ENCODE measurements at places on chromosomes 12 and 14.

- no peak for DNase-seq
These were observed 24.2 kb downstream of the SFSWAP start for GRCh38 chr12:131735153-131735456.

GRCh38 chr14:80164991-80165721, 46.1 kb downstream of the DIO2 start:
- no peak for DNase-seq

- peak; percentile 60 for DNase-seq
These were observed 2.8 kb downstream of the SRSF9 start for GRCh38 chr12:120466560-120467315.

- DNase-seq = no peak
These were observed 1087.5 kb downstream of the BCL11B start for GRCh38 chr14:98184457-98184856.

DNA sequence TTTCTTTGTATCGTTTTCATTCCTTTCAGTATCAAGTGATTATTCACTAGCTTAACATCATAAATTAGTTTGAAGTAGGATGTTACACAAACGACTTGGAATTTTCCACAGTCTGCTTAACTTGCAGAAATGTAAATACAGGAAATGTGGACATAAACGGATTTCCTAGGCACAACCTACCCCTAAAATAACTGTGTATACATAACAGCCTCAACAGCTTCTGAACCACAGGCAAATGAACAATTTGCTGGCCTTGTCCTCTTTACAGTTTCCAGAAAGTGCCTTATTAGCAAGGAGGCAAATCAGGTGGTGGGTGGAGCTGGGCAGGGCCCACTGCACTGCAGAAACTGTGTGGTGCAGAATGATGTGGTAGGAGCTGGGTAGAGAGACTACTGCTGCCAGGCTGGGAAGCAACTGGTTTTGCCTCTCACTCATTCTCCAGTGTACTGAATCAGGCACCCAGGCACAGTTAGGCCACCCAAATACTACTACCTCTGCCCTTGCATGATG, 14.1 kb downstream of the DRAM1 start:
- peak; percentile 65 for DNase-seq

DNA sequence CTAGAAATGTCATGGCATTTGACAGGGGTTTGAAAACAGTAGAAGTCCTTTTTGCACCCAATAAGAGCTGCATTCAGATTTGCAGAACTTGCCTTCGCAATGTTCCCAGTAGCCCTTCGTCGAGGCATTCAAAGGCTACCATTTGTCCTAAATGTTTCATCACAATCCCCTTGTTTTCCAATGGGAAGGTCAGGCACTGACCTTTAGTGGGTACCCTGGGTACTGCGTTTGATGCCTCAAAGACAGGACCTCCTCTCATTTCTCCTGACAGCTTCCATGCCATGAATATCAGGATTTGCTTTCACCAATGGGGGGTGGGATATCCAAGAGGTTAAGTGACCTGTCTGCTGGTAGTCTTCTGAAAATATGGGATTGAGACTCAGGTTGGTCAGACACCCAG, 1063.1 kb downstream of the BCL11B start:
- no peak for DNase-seq

DNA sequence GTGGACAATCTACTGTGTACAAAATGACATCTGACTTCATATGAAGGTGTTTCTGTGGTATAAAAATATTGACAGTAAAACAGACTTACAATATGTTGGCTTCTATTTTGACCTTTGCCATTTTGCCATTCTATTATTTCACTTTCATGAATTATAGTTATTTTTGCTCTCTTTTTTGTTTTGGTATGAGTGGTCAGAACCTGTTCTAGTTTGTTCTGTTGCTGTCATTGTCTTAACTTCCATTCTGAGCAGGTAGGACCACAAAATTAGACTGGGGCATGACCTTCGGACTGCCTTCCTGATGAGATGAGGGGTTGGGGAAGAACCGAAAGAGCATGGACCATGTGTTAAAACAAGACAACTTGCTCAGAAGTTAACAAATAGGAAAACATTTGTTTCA, 36.5 kb upstream of the IFNG-AS1 start:
- no peak for DNase-seq

- no peak for DNase-seq
These were observed 215.6 kb upstream of the USP15 start for GRCh38 chr12:62044450-62045135.

GRCh38 chr14:101124815-101125214, 221.3 kb upstream of the RTL1 start:
- DNase-seq = no peak

DNA sequence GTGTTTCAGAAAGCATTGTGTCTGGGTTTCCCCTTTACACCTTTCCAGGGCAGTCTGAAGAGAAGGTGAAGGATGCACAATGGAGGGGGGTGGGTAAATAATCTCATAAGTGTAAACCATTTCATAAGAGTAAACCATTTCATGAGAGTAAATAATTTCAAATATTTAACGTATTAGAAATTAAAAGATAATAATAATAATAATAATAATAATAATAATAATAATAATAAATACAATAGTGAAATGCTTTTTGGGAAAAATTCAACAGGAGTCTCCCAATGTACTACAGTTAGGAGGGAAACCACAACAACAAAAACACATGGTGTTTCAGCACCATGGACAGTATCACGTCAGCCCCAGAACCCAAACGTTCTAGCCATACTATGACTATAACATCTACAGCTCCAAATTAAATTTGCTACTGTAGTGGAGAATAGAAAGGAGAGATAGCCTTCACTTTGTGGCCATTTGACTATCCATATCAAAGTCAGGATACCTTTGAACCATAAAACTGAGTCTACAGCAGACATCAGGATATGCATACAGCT, 691.8 kb downstream of the BCL11B start:
- no peak for DNase-seq

DNA sequence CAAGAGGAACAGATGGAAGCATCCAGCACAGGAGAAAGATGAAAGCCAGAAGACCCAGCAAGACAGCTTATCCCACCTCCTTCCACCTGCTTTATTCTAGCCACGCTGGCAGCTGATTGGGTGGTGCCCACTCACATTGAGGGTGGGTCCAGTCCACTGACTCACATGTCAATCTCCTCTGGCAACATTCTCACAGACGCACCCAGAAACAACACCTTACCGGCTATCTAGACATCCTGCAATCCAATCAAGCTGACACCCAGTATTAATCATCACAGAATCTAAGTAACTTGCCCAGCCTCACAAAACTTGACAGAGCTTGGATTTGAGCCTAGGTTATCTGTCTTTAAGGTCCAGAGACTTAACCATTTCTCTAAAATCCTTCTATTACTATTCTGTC, 208.9 kb downstream of the PAH start:
- no peak for DNase-seq

- no peak for DNase-seq
These were observed 57.8 kb downstream of the TTC8 start for GRCh38 chr14:88882236-88882635.

GRCh38 chr14:60653701-60654161, 4.5 kb upstream of the SIX1 start:
- DNase-seq = no peak

GRCh38 chr14:79580414-79580813, 630.9 kb downstream of the DIO2 start:
- no peak for DNase-seq

DNA sequence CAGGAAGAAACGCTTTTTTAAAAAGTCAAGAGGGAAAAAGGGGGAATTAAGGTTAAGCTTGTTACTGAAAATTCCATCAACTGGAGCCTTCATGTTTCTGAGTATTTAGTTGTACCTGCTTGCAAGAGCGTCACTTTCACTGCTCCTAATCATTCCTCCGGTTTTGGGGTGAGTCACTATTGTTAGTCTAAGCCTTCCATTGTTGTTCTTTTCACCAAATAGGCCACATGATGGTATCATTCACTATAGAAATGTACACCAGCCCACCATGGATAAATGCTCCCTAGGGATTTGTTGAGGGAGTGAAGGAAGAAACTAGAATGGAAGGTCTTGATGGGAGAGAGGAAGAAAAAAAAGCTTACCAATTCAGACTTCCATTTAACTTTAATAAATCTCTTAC, 3.0 kb downstream of the IL22 start:
- DNase-seq = no peak

DNA sequence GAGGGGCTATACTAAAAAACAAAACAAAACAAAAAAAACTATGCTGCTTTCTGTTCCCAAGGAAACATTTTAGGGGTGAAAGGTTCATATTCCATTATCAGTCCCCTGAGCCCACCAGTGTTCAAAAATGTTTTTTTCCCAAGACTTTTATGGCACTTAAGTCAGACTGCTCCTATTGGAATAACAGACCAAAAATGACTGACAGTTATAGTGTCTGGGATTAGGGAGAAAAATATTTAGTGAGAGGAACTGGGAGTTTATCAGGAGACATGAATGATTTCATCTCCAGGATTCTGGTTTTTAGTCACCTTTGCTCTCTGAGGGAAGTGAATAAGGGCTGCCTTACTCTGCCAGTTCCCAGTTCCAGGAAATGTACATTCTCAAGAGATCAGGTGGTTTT, 68.0 kb downstream of the PDE3A start:
- no peak for DNase-seq

GRCh38 chr12:67656251-67656650, 7.7 kb downstream of the DYRK2 start:
- DNase-seq = peak; percentile 24

- DNase-seq = peak; percentile 11
These were observed at the start of gene CACNA1C for GRCh38 chr12:2052826-2053678. Gene CACNA1C, plus strand, starts transcription at chr12:2052987. Its CDS starts 576 bp downstream, at chr12:2053563.

GRCh38 chr12:80178846-80179245, 79.5 kb downstream of the OTOGL start:
- DNase-seq = no peak
